ENCODE measurements at places on chromosomes 5 and 9.
A peak's percentile ranks its signal among the peaks of the same experiment; 100 is the strongest.

DNA sequence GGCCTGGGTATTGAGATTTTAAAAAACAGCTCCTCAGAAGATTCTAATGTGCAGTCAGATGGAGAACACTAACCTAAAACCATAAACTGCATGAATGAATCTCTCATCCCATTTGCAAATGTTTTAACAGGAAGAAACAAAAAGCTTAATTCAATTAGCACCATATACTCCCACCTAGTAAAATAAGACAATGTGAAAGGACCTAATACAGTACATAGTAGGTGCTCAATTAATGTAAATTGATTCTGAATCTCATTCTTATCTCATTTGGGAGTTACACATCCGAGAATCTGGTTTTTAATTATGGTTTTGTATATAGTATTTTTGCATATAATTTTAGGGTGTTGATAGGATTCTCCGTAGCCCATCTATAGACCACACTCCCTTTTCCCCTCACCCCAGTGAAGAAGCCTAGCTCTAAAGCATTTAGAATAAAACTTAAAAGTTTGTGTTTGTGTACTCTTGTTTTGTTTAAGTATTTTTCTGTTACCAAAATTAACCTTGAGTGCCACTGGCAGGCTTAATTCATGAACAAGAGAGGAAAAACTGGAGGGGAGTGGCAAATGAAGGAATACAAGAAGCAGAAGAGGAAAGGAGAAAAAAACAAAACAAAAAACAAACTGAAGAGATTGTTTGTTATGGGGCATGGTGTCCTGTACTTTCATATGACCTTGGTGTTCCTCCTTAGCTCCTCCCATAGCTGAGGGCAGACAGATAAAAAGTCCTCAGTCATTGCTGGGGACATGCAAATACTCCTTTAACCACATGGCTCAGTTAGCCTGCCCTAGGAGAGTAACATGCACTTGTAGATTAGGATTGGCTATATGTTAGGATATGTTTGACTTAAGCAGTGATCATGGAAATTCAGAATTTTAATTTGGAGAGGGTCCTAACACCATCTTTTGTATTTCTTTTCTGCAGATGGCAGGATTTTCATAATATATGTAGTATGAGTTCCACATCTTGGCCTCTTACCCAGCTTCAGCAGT is 1.2 kb downstream of the RNF14 start:
- DNase-seq, result peak; percentile 45

GRCh38 chr9:125630436-125630835 is 76.6 kb downstream of the MAPKAP1 start:
- no peak for DNase-seq

DNA sequence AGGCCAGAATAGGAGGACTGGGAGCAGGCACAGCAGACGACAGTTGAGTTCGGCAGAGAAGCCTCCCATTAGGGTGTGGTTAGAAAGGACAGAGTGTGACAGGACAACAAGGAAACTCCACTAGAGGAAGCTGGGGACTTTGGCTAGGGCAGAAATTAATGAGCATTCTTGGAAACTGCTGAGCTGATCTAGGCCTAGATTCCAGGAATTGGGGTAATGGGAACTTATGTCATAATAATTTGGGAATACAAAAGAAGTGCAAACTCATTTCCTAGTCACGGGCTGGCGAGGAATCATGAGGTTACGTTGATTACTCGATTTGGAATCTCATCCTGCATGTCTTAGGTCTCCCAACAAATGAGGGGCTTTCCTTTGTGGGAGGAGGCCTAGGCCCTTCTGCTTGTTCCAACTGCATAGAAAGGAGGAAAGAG is 144.6 kb upstream of the RPS23 start:
- no peak for DNase-seq

GRCh38 chr5:93300309-93300923 is 280.6 kb downstream of the NR2F1-AS1 start:
- DNase-seq, result no peak

DNA sequence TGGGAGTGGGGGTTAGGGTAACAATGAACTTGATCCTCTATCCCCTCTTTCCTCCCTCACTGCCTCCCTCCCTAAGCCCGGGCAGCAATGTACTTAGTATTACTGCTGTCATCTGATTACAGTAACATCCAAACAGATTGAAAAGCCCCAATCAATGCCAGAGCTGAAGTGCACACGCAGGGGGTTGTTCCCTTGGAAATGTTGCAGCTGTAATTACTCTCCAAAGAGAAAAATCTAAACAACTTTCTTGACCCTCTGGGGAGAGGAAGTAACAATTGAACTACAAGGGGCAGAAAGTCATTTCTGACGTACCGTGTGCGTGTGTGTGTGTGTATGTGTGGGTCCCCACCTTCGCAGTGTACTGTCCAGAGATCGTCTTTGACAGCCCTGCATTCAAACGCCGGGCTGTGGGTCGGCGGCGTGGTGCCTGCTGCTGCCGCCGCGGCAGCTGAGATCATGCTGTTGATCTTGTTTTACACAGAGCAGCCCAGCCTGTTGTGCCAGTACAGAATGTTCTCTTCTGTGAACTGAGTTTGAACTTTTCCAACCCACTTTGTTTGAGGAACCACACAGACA is 66.0 kb upstream of the KLF9 start:
- DNase-seq, result no peak

- no peak for DNase-seq
Measured at GRCh38 chr5:97355775-97356174, 172.7 kb upstream of the RIOK2 start.

- no peak for DNase-seq
Measured at GRCh38 chr9:20405616-20406015, 216.7 kb downstream of the MLLT3 start.

DNA sequence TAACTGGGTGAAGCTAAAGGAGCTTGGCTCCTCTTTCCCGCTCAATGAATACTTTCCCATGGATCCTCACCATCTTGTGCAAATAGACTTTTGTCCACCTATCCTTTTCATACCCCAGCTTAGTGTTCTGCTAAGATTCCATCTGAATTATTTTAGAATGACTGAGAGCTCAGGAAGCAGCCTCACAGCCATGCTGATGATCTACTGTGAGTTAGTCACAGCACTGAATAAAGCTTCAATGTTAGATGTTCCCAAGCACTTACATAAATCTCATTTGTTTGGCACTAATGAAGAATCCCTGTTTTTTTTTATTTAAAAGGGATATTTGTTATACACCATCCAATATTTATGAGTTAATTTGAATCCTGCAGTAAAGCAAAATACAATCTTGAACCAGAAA is 317.6 kb upstream of the TRPC7 start:
- no peak for DNase-seq

DNA sequence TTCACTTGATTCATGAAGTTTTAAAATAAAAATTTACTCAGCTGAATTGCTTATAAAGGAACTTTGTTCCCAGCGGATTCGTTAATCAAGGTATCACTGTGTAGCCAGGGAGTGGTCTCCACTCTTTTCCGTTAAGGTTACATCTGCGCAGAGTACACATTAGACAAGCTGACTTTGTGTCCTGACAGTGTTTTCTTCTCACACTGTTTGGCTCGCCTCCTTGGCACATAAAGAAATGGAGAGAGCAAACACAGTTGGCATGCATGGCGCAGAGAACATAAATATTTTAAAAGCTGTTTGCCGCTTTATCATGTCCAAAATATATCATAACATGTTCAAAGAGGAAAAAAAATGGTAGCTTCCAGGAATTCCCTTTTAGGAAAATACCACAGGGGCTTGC is 153.2 kb downstream of the EDIL3 start:
- DNase-seq, result no peak

DNA sequence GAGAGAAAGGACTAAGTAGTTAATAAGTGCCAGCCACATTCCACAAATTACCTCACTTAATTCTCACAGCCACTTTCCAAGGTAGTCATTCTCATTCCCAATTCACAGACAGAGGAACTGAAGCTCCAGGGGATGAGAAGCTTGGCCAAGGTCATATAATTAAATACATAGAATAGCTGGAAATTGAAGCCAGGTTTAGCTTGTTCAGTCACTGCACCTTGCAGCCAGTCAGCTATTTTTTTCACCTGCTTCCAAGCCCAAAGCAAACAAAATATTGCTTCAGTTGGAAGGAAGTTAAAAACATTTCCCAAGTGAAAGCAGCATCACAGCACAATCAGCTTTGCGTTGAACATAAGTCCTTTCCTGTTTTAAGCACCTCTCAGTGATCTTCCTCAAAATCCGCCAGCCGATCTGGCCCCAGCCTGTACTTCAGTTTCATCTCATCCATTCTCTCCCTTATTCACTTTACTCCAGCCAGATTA is 4.8 kb downstream of the ALDH1A1 start:
- no peak for DNase-seq

DNA sequence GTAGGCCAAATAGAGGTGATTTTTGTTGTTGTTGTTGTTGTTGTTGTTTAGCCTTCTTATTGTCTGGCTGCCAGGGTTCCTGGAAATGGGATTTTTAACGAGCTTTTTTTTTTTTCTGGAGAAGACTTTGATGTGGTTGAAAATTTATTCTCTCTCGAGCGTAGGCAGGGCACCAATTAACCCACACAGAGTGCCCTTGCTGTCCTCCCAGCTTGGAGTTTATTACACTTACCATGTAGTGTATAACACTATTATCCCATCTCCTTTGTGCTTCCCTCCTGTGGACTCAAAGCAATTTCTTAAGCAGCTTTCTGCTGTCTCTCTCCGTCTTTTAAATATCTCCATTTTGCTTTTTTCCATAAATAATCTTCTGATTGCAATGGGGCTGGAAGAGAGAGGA is 57.4 kb downstream of the OR2K2 start:
- DNase-seq, result peak; percentile 17

GRCh38 chr9:37215830-37216229 is 95.5 kb downstream of the ZCCHC7 start:
- DNase-seq, result peak; percentile 55

GRCh38 chr5:109100971-109101370 is 308.8 kb downstream of the PJA2 start:
- no peak for DNase-seq

- DNase-seq, result no peak
Measured at GRCh38 chr9:129441852-129442251, 179.0 kb downstream of the C9orf50 start.

DNA sequence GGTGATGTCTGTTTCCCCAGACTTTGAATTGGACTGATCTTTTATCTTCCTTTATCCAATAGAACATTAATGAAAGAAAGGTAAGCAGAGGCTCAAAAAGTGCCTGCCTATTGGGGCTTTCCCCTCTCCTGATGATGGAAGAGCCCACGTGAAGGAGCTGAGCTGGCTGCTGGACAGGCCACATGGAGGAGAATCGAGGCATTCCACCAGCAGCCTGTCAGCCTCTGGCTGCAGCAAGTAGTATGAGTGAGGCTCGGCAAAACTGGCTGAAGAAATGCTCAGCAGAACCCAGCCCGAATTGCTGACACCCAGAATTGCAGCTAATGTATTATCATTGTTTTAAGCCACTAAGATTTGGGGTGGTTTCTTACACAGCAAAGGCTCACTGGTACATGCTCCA is 66.5 kb upstream of the STC2 start:
- DNase-seq, result no peak

GRCh38 chr9:125374443-125375309 is 113.0 kb downstream of the GAPVD1 start:
- DNase-seq, result peak; percentile 69

GRCh38 chr9:130336885-130337284 is 71.3 kb downstream of the HMCN2 start:
- DNase-seq, result no peak

GRCh38 chr5:127418974-127419682 is 98.3 kb upstream of the PRRC1 start:
- no peak for DNase-seq

DNA sequence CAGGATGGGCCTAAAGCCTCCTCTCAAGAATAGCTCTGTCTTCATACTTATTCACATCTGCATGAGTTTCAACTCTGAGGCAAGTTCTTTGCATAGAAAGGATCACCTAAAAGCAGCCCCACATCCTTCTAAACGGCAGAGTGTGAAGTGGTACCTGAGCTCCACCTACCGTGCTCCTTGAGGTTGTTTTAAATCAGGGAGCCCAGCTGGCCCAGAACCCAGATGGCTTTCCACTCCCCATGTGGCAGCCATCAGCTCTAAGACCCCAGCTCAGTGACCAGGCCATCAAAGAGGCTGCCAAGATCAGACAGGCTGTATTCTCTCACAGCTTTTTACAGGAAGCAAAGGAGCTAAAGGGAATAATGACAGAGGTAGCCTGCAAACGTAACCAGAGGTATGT is 299.3 kb downstream of the RASEF start:
- DNase-seq, result no peak

DNA sequence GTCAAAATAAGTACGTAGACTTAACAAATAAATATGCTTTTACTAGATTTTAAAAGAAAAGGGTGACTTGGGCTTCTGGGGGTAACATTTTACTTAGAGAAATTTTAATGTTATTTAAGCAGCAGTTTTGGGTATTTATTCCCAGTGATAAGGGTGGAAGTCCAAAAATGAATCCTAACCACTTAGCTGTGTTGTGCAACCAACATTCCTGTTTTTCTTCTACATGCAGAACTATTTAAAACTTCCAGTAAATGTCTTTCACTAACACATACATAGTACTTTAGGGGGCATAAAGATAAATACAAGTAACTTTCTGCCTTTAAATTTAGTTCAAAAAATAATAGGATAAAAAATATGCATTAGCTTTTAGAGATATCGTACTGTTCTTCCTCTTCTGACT is 436.7 kb downstream of the CTNND2 start:
- no peak for DNase-seq
